ENCODE measurements at places on chromosomes 5 and 9.

GRCh38 chr5:98721231-98721928 is 52.1 kb upstream of the RGMB start:
- DNase-seq: no peak

- no peak for DNase-seq
Observed at GRCh38 chr5:126376443-126376842, 46.8 kb upstream of the GRAMD2B start.

GRCh38 chr9:81844131-81844567 is 84.1 kb upstream of the SPATA31D4 start:
- DNase-seq: no peak

DNA sequence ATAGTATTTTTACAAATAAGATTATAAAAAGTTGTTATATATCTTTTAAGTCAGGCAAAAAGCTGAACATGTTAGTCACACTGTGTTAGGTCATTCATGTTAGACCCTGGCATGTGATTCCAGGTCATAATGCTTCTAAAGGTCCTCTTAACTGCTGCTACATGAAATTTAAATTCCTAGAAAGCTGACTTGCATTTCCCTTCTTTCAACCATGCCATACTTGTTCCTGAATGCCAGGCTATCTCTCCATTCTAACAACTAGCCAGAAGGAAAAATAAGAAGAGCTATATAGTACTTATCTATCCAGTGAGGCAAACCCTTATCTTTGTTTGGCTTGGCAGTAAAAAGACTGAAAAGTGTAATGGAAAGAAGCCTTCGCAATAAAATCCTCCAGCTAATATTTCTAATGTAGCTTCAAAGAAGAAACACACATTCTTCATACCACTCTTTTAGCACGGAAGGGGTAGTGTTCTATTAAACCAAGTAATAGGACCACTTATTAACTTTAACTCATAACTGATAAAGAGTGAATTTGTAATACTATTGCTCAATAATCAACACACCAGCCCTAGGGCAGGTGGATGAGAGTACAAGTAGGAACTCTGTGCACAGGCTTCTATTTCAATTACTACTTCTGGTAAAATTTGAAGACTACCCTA is 310.2 kb downstream of the PDE4D start:
- DNase-seq: no peak

DNA sequence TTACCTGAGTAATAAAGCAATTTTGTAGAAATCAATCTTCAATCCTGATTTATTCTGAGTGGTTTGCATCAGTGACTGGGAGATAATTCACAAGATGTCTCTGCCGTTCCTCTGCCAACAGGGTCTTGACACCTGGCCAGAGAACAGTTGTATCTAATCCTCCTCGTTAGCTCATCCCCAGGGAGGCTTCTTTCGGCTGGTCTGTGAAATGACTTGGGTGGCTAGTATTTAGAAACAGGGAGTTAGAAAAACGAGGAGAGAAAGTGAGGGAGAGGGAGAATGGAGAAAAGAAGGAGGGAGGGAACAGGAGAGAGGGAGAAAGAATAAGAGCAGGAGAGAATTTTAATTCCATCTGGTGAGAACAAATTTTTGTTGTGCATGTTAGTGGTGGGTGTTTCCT is 600.2 kb upstream of the TLE4 start:
- DNase-seq: no peak

DNA sequence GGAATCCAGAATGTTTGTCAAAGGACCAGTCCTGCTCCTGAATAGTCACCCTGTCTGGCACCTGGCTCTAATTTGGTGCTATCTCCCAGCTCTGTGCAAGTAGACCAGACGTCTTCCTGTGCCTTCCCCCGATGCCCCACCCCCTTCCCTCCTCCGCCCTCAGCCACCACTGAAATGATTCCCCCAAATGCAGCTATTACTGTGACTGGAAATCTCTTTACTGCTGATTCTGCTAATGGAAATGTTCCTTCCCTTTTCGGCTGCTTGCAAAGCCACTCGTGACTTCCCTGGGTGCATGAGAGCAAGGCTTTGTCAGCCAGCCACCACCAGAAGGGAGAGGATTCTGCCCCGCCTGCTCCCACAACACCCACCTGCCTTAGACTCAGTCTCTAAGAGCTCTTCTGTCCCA is 11.4 kb downstream of the ASTN2 start:
- no peak for DNase-seq

- no peak for DNase-seq
Observed at GRCh38 chr5:14501353-14502293, 80.0 kb upstream of the OTULINL start.

- DNase-seq: no peak
Observed at GRCh38 chr9:111305914-111306313, 24.1 kb downstream of the OR2K2 start.

DNA sequence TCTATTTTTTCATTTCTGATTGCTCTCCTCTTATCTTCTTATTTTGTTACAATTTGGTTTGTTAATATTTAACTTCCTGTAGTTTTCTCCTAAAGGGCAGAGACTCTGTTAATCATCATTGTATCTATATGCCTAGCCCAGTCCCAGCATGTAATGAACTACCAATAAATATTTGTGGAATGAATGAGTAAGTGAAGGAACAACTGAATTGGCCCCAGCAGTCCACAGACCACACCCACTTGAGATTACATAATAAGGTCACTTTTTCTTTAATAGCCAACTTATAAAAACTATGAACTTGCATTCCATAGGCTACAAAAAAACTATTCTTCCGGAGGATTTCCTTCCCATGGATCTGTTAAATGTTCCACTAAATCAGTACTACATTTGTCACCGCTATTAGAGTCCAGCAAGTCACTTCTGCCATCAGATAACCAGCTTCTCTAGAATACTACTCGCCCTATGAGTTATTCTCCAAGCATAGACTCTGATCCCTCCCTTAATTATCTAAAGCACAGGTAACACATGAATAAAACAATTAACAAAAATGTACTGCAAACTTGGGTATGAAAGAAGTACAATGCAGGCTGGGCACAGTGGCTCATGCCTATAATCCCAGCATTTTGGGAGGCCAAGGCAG is 27.5 kb upstream of the TNPO1 start:
- DNase-seq: no peak

DNA sequence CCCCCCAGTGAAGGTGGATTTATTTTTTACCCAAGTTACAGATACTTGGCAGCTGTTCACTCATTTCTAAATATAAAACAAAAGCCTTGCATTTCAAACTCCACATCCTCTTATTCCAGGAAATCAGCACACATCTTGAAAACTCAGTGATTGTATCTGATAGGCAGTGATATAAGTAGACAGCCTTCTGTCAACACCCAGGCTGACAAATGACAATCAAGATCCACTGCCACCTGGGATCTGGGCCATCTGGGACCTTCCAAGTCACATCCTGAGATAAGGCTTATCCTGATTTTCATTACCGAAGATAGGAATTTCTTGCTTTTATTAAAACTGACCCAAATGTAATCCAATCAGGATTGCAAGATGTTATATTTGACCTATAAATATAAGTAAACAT is 201.3 kb upstream of the PUM3 start:
- DNase-seq: no peak

- no peak for DNase-seq
Observed at GRCh38 chr9:138077126-138077525, 199.5 kb downstream of the CACNA1B start.

DNA sequence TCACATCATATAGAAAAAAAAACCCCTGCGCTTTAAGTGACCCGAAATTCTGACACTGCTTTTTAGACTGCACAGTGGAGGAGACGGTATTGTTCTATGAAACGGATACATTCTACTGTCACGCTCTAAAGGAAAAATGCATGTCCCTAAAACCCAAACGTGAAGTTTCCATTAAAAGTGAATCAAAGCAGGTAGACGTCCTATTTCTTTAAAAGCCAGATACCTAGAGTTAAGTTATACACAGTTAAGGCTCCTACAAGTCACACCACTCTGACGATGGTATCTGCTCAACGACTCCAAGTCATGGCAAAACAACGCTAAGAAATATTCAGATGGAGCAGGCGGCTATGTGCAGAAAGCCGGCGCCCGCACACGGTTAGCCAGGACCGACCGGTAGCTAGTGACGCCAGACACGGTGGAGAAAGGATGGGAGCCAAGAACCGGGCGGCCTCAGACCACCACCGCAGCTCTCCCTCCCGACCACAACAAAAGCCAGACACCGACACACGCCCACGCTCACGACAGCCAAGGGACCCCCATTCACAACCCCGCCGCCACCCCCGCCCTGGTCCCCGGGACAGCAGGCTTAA is 734 bp downstream of the SKP1 start:
- DNase-seq: peak; percentile 48

GRCh38 chr5:145680767-145681166 is 154.4 kb downstream of the PRELID2 start:
- DNase-seq: no peak

GRCh38 chr9:90864779-90865178 is 63.2 kb downstream of the SYK start:
- no peak for DNase-seq

DNA sequence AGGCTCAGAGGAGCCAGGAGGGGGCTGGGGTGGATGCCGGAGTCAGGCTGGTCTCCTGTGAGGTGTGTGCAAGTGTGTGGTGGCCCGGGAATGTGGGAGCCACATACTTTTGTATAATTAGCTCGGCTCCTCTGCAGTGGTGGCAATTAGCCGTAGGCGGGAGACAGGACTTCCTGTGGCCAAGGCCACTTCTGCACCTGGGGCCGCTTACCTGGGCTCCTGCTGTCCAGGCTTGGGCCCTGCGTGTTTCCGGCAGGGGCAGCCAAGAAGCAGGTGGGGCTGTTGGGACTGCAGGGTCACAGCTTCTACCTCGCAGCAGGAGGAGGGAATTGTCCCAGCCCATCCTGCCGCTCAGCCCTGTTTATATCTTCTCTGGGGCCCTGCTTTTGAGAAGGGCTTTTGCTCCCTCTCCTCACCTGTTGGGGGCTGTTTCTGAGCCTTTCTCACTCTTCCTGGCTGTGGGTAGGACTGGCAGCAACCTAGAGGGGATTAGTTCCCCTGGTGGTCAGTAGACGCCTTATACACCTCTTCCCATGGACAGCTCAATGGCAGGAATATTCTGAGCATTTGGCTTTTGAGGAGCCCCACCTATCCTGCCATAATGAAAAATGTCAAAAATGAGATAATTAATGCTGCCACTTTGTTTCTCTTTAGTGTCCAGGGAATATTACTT is 145.4 kb upstream of the PITX1 start:
- no peak for DNase-seq

DNA sequence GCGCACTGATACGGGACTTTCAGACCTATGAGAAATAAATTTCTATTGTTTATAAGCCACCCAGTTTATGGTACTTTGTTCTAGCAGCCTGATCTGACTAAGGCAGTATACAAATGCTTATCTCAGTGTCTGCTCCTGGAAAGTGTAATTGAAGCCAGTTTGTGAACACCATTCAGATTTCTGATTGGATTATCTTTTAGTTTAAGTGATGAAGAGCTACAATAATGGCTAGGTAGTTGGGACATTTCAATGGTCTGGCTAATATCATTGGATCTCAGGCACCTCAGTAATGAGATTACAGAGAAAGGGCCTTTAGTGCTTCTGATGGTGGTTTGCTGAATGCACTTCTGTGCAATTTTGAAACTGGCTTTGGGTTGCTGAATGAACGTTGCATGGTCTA is 133.5 kb downstream of the PSAT1 start:
- no peak for DNase-seq

DNA sequence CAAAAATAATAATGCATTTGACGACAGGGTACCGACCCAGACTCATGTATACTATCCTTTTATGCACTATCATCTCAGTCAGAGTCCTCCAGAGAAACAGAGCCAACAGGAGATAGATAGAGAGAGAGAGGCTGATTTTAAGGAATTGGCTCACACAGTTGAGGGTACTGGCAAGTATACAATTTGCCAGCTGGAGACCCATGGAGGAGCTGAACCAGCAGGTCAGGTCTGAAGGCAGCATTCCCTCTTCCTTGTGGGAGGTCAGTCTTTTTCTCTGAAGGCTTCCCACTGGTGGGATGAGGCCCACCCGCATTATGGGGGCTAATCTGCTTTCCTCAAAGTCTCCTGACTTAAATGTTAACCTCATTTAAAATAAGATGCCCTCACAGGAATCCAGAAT is 17.3 kb upstream of the MED10 start:
- no peak for DNase-seq

GRCh38 chr9:112002847-112003457 is 106.3 kb downstream of the UGCG start:
- DNase-seq: no peak

DNA sequence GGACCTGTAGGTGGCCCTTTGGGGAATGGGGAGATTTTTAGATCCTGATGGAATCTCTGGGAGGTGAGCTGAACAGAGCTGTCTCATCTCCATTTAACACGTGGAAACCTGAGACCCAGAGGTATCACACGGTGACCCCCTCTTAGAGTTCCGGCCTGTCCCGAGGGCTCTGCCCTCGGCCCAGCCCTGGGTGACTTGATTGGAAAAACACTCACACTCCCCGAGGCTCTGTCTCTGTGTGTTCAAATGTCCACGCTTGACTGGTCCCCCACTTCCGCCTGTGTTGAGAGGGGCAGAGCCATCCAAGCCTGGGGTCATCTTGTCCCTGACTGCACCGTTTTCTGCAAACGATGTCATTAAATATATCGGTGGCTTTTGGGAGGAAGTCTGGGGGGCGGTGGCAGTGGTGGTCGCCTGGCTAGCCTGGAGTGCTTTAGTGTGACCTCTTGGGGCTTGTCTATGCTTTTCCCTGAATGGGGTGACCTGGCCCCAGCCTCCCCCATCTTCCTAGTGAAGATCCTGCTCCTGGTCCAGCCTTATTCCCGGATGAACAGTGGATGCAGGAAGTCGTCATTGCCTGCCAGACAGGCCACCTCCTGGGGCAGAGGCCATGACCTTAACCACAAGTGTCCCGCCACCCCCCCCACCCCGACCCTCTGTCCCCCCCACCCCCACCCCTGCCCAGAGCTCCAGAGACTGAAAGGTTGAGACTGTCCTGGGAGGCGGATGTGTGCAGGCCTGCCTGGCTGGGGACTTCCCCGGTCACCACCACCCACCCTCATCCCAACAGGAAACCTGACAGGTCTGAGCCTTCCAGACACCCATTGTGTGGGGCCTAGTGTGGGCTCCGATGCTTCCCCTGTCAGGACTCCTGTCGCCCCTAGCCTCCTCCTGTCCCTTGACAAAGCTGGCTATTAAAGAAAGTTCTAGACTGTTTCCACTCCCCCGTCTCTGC is 5.3 kb upstream of the DAB2IP start:
- peak; percentile 36 for DNase-seq

DNA sequence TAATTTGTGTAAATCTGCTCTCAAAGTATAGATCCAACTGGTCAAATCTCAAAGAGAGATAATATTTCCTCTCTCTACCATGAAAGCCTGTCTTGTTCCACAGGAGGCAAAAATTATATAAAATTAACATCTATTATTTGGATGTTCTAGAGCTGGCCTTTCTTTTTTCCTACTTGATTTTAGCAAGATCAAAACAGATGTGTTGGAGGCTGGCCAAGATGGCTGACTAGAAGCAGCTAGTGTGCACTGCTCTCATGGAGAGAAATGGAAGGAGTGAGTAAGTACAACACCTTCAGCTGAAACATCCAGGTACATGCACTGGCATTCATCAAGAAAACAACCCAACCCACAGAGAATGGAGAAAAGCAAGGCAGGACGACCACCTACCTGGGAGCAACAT is 298.6 kb upstream of the SLC24A2 start:
- DNase-seq: no peak
